ENCODE measurements at places on chromosomes 11 and 22. TPM values are rescaled to one million over a fixed set of nuclear protein-coding genes. Genes with fewer than 3 reads are reported as not detected.

Gene GRM5
- total RNA-seq, result 0.05 TPM

Gene UBQLN3
- total RNA-seq, result under 0.01 TPM

- H3K27ac ChIP-seq, result no peak overlapping the region
- no peaks in the 10 kb centered on the region for H3K36me3 ChIP-seq
- H3K4me1 ChIP-seq, result peaks cover 17% of the 10 kb centered on the region
- H3K27me3 ChIP-seq, result no peaks in the 10 kb centered on the region
- no peak overlapping the region for H3K4me3 ChIP-seq
- no peak for DNase-seq
Measured at GRCh38 chr11:128841461-128842072, 25.5 kb downstream of the KCNJ1 start.

DNA sequence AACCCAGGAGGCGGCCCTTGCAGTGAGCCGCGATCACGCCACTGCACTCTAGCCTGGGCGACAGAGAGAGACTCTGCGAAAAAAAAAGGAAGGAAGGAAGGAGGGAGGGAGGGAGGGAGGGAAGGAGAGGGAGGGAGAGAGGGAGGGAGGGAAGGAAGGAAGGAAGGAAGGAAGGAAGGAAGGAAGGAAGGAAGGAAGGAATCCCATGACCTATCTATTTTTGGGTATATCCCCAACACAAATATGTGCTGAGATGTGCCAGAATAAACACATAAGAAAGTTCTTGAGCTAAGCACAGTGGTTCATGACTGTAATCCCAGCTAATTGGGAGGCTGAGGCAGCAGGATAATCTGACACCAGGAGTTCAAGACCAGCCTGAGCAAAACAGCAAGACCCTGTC lies 82.0 kb downstream of the SIK3 start:
- H3K36me3 ChIP-seq, result no peaks in the 10 kb centered on the region
- no peak overlapping the region for H3K27ac ChIP-seq
- H3K27me3 ChIP-seq, result no peaks in the 10 kb centered on the region
- peaks cover 4% of the 10 kb centered on the region for H3K4me1 ChIP-seq

DNA sequence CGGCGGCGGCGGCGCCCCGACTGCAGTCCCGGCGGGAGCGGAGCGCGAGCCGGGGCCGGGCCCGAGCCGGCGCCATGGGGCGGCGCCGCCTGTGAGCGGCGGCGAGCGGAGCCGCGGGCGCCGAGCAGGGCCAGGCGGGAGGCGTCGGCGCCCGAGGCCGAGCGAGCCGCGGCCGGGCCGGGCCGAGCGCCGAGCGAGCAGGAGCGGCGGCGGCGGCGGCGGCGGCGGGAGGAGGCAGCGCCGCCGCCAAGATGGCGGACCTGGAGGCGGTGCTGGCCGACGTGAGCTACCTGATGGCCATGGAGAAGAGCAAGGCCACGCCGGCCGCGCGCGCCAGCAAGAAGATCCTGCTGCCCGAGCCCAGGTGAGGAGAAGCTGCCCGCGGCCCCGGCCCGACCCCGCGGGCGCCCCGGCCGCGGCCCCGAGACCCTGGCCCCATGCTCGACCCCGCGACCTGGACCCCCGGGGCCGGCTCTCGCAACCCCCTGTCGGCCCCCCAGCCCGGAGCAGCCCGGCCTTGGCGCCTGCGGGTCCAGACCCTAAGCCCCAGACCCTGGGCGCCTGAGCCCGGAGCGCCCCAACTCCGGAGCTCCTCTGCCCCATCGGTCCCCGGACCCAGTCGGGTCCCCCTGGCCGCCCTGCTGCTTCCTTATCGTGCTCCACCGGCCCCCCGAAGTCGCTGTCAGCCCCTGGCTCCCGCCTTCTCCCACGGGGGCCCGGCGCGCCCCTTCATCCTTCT lies at the start of gene GRK2:
TSS of gene GRK2 (plus strand) at position 25 of the 739 bp plus-strand sequence. CDS start at position 252, 227 bp downstream.
- H3K36me3 ChIP-seq, result peaks cover 21% of the 10 kb centered on the region
- peaks cover 77% of the 10 kb centered on the region for H3K4me1 ChIP-seq
- DNase-seq, result no peak
- no peaks in the 10 kb centered on the region for H3K27me3 ChIP-seq
- peak within 1 kb of the TSS; percentile 67 for H3K4me3 ChIP-seq
- peak within 1 kb of the TSS; percentile 99 for H3K27ac ChIP-seq

DNA sequence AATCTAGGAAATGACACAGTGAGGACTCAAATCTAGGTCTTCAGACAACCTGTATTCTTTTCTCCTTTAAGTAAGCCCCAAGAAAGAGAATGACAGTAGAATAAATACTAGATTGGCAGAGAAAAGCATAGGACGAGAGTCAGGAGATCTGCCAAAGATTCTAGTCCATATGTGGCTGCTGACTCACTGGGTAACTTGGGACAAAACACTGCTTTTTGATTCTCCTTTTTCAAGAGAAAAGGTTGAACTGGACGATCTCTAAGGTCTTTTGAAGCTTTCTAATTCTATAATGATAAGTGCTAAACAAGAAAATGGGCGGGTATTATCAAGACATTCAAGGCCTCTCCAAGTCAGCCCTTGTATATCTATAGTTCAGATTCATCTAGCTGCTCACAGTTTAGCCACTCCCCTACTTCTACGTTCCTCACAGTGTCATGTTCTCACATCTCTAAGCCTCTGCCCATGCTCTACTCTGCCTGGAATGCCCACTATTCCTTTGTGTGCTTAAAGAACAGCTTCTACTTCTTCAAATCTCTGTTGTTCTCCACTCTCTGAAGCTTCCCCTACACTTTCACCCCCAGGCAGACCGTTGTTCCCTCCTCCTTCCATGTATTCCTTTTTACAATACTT lies 53.0 kb downstream of the RELT start:
- no peaks in the 10 kb centered on the region for H3K27me3 ChIP-seq
- no peak overlapping the region for H3K4me3 ChIP-seq
- H3K27ac ChIP-seq, result no peak overlapping the region
- no peak for DNase-seq

GRCh38 chr11:129042503-129042902 lies 99.8 kb upstream of the TP53AIP1 start:
- no peaks in the 10 kb centered on the region for H3K27me3 ChIP-seq
- DNase-seq, result no peak
- H3K4me3 ChIP-seq, result no peak overlapping the region
- no peaks in the 10 kb centered on the region for H3K36me3 ChIP-seq

DNA sequence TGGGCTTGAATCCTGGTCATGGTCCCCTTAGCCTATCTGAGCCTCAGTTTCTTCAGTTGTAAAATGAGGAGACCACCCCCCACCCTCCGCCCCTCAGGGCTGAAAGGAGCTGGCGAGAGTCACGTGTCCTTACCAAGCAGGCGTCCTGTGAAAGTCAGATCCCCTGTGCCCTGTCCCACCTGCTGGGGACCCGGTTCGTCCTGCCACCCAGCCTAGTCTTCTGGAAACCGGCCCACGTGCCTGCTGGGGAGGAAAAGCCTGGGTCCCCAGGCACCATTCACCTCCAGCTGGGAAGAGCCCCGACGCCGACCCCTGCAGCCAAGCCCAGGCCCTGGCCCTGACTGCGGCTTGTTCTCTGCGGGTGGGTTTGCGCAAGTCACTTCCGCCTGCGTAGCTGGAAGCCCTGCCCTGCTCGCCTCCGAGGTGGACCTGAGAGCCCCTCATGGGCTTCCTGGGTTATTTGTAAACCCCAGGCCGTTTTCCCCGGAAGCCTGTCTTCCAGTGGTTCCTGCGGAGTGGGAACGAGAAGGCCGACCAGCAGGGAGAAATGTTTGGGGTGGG lies 679 bp upstream of the SSH3 start:
- no peaks in the 10 kb centered on the region for H3K27me3 ChIP-seq
- H3K36me3 ChIP-seq, result peaks cover 43% of the 10 kb centered on the region
- peaks cover 11% of the 10 kb centered on the region for H3K4me1 ChIP-seq
- no peak overlapping the region for H3K27ac ChIP-seq
- DNase-seq, result no peak
